ENCODE measurements at places on chromosomes 3 and 15.

DNA sequence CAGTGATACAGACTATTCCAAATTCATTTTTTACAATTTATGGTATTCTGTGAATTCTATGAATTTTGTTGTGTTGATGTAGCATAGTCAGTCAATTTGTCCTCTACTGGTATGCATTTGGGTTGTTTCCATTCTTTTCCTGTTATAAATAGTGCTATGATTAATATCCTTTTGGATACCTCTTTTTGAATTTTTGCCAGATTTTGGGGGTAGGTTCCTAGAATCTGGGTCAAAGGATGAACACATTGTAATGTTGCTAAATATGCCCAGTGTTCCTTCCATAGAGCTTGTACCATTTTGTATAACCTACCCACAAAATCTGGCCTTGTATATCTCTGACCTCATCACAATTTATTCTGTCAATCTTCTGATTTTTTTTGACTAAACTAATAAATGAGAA lies 44.4 kb upstream of the C3orf38 start:
- no peak for DNase-seq

GRCh38 chr15:74988007-74988800 lies 7.2 kb upstream of the SCAMP5 start:
- DNase-seq: no peak

- no peak for DNase-seq
Observed at GRCh38 chr15:43508421-43508820, 9.0 kb upstream of the MAP1A start.

DNA sequence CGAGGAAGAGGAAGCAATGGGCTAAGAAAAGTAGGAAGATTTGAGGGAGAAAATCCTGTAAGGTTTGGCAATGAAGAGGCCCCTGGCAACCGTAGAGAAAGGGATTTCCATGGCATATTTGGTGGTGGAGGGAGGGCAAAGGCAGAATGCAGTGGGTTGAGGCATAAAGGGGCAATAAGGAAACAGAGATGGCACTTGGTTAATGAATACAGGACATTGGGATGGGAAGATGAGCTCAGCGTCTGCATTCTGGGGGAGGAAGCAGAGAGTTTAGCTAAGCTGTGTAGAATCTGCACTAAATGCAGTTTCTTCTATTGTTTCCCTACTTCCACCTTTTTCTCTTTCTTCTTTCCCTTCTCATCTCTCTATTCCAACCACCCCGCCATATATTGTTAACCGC lies 83.6 kb downstream of the LRTM1 start:
- DNase-seq: no peak

GRCh38 chr3:105555206-105555605 lies 188.5 kb downstream of the ALCAM start:
- no peak for DNase-seq

DNA sequence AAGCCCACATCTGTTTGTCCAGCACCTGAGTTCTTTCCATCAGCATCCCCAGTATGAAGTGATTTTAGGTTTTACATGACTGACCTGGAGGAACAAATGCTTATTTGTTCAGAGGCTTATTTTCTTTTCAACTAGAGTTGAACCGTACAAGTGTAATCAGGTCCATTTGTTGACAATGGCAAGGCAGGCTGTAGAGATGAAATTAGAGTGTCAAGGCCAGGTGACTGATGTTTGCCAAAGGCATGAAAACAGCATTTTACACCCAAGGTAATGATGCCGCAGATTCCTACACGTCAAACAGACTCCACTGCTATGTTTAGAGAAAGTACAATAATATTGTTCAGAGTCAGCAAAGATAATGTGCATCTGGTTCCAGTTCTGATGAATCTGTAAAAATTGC lies 96.5 kb downstream of the KCNAB1 start:
- no peak for DNase-seq

- no peak for DNase-seq
Observed at GRCh38 chr15:50180582-50180981, 1.4 kb upstream of the SLC27A2 start.

GRCh38 chr3:56884387-56884786 lies 82.6 kb upstream of the ARHGEF3 start:
- DNase-seq: no peak

GRCh38 chr3:134615743-134616142 lies 35.1 kb downstream of the KY start:
- no peak for DNase-seq

- DNase-seq: no peak
Observed at GRCh38 chr3:17938313-17938712, 195.9 kb upstream of the TBC1D5 start.

DNA sequence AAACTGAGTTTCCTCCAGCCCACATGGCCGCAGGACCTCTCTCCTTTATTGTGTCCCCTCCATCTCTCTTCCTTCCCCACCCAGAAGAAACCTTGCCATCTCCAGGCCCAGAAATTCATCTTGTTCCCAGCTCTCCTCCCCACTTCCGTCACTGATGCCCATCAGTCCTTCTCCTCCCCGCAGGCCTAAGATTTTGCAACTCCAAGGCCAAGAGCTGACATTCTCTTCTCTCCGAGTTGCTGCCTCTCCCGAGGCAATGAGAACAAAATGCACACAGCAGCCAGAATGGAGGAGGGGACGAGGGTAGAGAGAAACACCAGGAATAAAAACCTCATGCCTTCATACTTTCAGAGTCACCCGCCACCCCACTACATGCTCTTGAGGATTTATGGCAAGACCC lies 526.5 kb upstream of the PROK2 start:
- no peak for DNase-seq

- peak; percentile 5 for DNase-seq
Observed at GRCh38 chr15:38254051-38254883, 1.6 kb downstream of the SPRED1 start.

DNA sequence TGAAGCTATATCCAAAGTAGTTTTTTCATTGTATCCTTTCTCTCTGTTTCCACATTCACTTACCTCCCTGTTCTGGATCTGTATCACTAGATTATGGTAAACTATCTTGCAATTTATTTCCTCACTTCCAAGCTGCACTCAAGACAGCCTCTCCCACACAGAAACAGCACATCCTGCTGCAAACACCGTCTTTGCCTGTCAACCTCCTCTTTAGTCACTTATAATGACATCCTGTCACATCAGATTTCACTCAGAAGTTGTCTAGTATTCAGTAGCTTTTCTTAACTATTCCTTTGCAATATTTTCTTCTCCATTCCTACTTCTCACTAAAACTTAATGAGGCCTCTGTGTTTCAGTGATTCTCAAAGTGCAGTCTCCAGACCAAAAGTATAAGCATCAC lies 490.8 kb downstream of the IGSF11 start:
- DNase-seq: no peak

DNA sequence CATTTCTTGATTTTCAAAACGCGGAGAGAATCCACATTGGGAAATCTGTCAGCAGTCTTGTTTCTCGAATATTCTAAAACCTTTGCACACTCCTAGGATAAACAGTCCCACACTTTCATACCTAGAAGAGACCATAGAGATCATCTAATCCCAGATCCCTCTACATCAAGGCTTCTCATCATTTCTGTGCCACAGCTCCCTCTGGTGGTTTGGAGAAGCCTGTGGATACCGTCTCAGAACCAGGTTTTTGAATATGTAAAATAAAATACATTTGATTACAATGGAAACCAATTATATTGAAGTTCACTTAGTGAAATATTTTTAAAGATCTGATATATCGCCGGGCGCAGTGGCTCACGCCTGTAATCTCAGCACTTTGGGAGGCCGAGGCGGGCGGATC lies 211.9 kb upstream of the GOLGA6L4 start:
- no peak for DNase-seq

DNA sequence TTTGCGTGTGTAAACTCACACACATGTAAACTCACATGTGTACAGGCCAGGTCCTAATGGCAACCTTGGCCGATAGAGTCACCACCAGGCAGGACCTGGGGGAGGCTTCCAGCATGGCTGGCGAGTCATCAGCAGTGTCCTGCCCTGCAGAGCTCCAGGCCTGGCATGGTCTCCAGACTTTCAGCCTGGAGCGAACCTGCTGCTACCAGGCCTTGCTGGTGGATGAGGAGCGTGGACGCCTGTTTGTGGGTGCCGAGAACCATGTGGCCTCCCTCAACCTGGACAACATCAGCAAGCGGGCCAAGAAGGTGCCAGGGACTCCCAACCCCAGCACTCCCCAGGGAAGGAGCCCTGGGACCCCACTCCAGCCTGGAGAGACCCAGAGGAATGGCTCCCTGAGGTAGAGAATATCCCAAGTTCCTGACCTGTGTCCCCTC lies 1.0 kb downstream of the SEMA3B start:
- no peak for DNase-seq

- DNase-seq: no peak
Observed at GRCh38 chr15:33675246-33675645, 293.1 kb upstream of the CHRM5 start.

GRCh38 chr3:25692341-25692740 lies 27.6 kb upstream of the TOP2B start:
- DNase-seq: no peak

DNA sequence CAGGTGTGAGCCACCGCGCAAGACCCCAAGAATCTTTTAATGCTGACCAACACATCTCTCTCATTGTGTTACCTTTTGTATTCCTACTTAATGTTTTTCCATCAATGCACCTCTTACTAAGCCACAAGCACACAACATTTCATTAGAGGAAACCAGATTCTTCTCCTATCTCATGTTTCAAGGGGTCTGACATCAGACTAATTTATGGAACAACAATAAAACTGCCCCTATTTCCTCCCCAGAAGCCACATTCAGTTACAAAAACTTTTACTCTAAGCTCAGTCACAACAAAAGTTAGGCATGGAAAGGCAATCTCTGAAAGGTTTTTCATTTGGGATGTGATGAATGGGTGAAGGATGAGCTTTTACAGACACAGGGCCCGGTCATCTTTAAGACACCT lies 251.8 kb downstream of the MAGI1 start:
- DNase-seq: no peak

DNA sequence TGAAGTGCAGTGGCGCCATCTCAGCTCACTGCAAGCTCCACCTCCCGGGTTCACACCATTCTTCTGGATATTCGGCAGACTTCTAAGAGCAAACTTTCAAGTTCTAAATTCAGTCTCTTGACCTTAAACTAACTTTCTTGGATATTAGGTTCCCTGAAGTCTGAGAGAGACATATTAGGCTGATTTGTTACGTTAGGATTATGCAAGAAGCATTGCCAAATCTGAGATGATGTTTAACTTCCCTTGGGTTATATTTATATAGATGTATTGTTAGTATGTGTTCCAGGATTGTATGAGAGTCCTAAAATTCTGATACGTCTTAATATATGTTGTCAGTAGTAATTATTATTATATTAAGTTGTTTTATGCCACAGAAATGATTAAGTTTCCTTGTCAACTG lies 80.1 kb downstream of the SLC6A1 start:
- no peak for DNase-seq

- no peak for DNase-seq
Observed at GRCh38 chr15:23401627-23402026, 45.4 kb downstream of the GOLGA6L2 start.

- DNase-seq: no peak
Observed at GRCh38 chr3:127955728-127956127, 40.7 kb downstream of the KBTBD12 start.

- DNase-seq: no peak
Observed at GRCh38 chr15:81050805-81051204, 50.1 kb downstream of the TLNRD1 start.

GRCh38 chr15:79432345-79433275 lies 474 bp downstream of the MINAR1 start:
- DNase-seq: no peak

DNA sequence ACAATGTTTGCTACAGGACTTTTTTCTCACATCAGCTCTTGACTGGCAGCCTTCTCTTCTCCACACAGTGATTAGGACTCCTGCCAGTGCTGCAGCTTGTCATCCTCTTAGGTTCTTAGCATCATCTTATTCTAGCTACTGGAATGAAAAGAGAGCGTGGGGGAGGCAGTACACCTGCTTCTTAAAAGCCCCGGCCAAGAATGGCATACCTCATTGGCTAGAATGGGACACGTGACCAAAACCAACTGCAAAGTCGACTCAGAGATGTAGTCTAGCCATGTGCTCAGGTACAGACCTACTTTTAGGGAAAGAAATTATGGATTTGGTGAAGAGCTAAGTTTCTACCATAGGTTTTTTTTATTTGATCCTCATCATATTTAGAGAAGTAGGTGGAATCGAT lies 44.1 kb downstream of the RARB start:
- no peak for DNase-seq

- no peak for DNase-seq
Observed at GRCh38 chr3:138450704-138451424, 16.4 kb downstream of the ESYT3 start.

DNA sequence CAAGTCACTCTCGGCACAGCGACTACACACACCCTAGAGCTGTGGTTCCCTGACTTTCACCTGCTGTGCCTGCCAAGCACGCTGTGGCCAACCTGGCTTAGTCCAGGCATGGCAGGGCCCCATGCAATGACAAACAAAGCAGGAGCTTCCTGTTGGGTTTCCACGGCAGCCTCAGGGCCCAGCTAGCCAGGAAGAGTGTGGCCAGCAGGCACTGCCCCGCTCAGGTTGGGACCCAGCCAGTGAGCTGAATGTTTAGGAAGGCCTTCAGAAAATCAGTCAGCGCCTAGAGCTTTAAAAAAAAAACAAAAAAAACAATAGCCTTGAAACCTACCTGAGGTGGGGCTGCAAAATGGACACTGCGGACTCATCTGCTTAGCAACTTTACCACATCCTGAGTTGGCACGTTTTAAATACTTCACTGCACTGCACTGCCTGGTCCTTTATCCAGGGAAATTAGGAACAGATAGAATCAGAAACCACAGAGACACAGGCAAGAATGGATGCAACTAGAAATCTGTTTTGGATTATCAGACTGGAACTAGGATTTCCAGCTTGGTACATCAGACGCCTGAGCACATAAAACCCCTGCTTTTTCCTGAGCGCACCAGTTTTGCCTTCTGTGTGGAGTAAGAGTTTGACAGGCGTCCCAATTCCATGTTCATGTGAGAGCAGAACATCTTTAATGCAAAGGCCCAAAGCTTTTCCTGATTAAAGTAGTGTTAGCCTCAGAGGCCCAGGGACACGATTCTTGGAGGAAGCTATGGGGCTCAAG lies 36.2 kb upstream of the LDHAL6B start:
- no peak for DNase-seq

DNA sequence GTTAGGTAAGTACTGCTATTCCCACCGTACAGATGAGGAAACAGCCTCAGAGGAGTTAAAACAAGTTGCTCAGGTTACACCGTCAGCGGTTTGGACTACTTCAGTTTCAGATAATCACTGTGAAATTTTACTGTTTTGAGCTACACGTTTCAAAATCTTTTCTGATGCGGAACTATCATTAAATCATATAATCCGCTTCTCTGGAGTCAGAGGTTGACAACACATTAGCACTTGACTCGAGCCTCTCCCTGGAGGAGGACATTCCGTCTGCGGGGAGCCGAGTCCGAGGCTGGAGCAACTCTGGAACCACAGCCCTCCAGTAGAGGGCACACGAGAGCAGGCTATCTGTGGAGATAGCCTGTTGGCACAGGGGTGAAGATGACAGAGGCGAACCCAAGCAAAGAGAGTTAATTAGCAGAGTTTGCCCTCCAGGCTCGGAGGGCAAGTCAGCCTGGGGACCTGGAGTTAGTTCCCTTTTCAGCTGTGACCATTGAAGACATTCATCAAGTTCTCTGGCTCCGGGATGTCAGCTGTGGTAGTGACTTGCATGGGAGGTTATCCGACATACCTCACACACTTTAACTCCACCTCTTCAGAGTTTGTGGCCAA lies 131.2 kb downstream of the IGF1R start:
- peak; percentile 56 for DNase-seq

Data from stimulated activated CD4-positive, alpha-beta T cell treated with anti-CD3 and anti-CD28 coated beads, TNF-alpha, amount 100 ng/mL, for 24 hours (primary cell).